ENCODE measurements at places on chromosomes 16 and 17.
A peak's percentile ranks its signal among the peaks of the same experiment; 100 is the strongest.

DNA sequence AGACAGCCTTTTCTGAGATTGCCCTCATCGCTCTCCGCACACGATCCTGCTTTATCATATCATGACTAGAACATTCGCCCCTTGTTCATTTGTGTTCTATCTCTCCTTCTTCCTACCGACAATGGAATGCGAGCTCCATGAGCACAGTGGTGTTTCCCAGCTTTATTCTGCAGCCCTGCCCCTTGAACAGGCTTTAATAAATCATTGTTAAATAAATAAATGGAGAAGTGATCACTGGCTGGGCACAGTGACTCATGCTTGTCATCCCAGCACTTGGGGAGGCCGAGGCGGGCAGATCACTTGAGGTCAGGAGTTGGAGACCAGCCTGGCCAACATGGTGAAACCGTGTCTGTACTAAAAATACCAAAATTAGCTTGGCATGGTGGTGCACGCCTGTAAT, 1063.3 kb upstream of the EEF2KMT start:
- no peaks in the 10 kb centered on the region for H3K4me1 ChIP-seq
- no peak overlapping the region for H3K27ac ChIP-seq
- no peak for DNase-seq
- no peaks in the 10 kb centered on the region for H3K27me3 ChIP-seq

DNA sequence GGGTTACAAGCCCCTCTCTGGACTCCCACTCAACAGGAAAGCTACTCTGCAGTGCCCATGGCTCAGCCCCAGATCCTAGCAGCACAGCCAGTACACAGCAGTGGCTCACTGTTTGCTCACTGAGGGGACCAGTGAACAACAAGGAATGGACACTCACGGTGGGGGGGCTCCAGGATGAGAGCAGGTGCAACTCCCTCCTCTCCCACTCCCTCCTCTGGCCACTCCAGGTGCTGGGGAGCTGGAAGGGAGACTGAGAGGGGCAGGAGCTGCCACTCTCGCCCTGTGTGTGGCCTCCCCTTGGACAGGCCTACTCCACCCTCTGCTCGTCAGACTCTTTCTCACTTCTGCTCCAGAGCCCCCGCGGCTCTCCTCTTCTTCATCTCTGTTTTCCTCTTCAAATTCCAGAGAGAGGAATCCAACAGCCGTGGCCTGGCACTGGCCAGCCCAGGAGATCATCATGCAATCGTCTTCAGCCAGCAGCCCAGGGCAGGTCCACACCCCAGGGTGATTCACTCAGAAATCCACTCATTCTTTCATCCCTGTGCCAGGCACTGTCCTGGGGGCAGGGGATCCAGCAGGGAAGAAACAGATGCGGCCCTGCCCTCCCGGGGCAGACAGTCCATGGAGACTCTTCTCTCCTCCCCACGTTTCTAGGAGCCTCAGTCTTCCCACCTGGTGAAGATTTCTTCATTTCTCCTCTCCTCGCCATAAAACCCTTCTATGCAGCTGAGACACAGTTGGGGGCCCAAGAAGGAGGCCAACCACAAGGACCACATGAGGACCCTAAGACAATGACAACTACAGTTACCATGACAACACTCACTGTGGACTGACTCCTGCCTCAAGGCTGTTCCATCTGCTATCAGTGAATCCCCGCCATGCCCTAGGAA, 30.7 kb downstream of the CFAP20 start:
- no peak overlapping the region for H3K4me3 ChIP-seq
- no peaks in the 10 kb centered on the region for H3K36me3 ChIP-seq
- no peak for DNase-seq
- no peaks in the 10 kb centered on the region for H3K27me3 ChIP-seq
- no peaks in the 10 kb centered on the region for H3K4me1 ChIP-seq

DNA sequence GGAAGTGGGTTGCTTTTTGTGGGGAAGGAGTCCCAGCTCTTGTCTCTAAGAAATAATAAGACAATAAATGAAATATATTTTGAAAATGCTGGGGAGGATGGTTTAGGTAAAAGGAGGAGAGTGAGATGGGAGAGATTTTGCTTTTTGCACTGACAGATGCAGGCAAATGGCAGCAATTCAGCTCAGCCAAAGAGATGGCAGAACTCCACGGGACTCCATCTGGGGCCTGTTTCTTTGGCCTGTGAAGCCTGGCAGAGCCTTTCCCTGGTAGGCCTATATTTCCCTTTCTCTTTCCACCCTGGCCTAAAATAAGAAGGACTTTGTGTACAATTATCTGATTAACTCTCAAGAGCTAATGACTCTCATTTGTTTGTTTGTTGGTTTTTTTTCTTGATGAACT, 1525.1 kb downstream of the CDH11 start:
- no peaks in the 10 kb centered on the region for H3K36me3 ChIP-seq
- no peaks in the 10 kb centered on the region for H3K4me1 ChIP-seq
- no peak for DNase-seq
- H3K27ac ChIP-seq = no peak overlapping the region
- H3K4me3 ChIP-seq = no peak overlapping the region

GRCh38 chr17:65559804-65560627, 1.4 kb downstream of the AXIN2 start:
- no peak for DNase-seq
- H3K27ac ChIP-seq = peak overlapping the region; percentile 92
- H3K36me3 ChIP-seq = no peaks in the 10 kb centered on the region
- H3K27me3 ChIP-seq = no peaks in the 10 kb centered on the region
- peaks cover 14% of the 10 kb centered on the region for H3K4me1 ChIP-seq

DNA sequence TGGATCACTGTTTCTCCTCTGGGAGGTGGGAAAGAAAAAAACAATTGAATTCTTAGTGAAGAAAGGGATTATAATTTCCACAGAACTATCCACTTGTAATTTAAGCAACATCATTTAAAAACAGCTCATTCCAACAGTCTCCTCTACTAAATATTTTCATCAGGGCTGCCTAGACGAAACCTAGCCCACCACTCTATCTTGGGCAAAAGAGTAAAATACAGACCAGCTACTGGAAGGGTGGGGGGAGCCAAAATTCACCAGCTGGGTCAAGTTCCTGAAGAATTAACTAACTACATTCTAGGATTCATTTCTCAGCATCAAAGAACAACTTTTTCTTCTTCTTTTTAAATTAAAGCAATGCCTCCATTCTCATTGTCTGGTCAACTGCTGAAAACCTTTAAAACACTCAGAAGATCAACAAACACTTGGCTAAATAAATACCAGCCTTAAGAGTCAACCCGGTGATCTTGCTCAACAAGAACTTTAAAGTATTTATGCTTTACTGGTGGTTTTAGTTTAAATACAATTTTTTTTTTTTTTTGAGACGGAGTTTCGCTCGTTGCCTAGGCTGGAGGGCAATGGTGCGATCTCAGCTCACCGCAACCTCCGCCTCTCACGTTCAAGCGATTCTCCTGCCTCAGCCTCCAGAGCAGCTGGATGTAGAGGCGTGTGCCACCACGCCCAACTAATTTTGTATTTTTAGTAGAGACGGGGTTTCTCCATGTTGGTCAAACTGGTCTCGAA, 25.2 kb downstream of the KANSL1 start:
- H3K4me3 ChIP-seq = no peak overlapping the region
- no peak for DNase-seq
- no peaks in the 10 kb centered on the region for H3K36me3 ChIP-seq
- no peaks in the 10 kb centered on the region for H3K27me3 ChIP-seq
- no peak overlapping the region for H3K27ac ChIP-seq

DNA sequence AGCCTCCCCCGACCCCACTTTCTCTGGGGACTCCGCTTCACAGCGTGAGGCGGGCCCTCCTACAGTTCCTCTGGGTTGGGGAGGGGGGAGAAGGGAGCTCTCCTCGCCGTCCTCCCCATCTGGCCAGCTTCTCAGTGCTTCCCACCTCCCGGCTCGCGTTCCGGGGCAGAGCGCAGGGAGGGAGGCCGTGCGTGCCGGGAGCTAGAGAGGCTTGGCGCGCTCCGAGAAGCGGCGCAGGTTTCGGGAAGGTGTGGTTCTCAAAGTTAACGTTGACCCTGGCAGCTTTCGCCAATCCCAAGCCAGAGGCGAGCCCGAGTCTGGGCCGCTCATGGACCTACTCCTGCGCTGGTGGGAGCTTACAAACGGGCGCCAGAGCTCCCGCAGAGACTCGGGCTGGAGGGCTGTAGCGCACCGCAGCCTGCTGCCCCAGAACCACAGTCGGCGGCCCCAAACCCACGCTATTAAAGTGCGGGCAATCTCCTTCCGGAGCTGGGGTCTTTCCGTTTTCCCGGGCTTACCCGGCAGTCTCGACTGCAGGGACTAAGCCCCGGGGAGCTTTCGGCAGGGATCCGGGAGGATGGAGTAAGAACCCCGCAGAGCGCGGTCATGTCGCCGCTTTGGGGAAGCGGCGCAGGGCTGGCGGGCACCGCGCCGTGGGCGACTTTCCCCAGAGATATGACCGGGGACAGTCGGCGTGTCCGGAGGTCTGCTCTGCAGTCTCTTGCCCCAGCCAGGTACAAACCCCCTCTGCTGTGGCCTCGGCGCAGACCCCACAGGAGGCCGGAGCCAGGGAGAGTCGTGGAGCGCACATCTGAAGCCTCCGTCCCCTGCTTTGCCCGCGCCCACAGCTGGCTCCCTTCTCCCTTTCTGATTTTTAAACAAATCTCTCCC, 787 bp downstream of the CDH11 start:
- DNase-seq = no peak
- no peaks in the 10 kb centered on the region for H3K27me3 ChIP-seq
- no peaks in the 10 kb centered on the region for H3K4me1 ChIP-seq
- no peaks in the 10 kb centered on the region for H3K36me3 ChIP-seq

- H3K27me3 ChIP-seq = no peaks in the 10 kb centered on the region
- H3K4me1 ChIP-seq = peaks cover 7% of the 10 kb centered on the region
- peaks cover 39% of the 10 kb centered on the region for H3K36me3 ChIP-seq
- no peak overlapping the region for H3K4me3 ChIP-seq
Measured at GRCh38 chr17:10713318-10713717, 15.9 kb downstream of the ADPRM start.

GRCh38 chr17:57691939-57692338, 53.2 kb downstream of the CCDC182 start:
- no peaks in the 10 kb centered on the region for H3K4me1 ChIP-seq
- no peak overlapping the region for H3K27ac ChIP-seq
- no peak for DNase-seq
- no peaks in the 10 kb centered on the region for H3K36me3 ChIP-seq

GRCh38 chr16:23952128-23952970, 116.6 kb downstream of the PRKCB start:
- H3K27ac ChIP-seq = no peak overlapping the region
- H3K36me3 ChIP-seq = no peaks in the 10 kb centered on the region
- H3K27me3 ChIP-seq = no peaks in the 10 kb centered on the region
- DNase-seq = no peak

DNA sequence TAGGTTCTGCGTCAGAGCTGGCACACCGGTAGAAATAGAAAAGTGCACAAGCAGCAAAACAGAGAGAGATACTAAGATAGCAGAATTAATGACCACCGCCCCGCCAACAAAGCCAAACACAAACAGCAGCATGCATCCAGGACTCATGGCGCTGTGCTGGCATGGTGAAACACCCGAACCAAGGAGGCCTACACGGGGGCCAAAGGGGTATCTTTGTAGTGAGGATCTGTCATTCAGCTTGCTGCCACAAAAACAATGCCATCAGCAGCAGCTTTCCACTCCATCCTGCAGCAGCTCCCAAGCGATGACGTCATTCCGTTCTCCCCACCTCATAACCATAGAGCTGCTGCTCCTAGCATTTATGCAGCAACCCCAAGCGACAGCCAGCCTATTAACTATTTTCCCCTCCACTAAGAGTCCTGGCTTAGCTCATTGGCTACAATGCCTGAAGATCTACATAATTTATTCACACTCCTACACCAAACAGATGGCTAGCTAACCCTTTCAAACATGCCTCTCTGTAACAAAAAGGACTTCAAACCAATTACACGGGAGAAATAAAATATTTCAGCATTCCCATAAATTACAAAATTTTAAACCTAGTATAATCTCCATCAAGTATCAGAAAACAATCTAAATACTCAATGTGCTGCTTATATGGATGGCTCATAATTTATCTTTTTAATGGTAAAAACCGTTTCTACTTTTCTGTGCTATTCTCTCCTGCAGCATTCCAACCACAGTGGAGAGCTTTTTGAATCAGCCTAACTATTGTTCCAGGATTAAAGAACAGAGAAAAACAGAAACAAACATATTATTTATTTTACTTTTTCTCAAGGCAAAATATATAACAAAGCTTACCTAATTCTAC, 73.9 kb downstream of the SPAG9 start:
- no peak overlapping the region for H3K27ac ChIP-seq
- no peaks in the 10 kb centered on the region for H3K36me3 ChIP-seq
- no peak overlapping the region for H3K4me3 ChIP-seq
- H3K27me3 ChIP-seq = no peaks in the 10 kb centered on the region

DNA sequence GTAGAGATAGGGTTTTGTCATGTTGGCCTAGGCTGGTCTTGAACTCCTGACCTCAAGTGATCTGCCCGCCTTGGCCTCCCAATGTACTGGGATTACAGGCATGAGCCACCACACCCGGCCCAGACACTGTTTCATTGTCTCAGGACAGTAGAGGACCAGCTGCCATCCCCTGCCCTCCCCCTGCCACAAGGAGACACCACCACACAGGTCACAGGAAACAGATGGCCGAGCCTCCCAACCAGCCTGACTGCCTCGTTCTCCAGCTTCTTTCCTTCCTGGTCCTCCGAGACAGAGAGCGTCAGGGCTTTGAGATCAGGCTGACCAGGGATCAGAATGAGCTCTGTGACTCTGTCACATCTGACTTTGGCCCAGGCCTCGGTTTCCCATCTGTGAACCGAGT, 20.8 kb upstream of the RNPS1 start:
- no peak overlapping the region for H3K4me3 ChIP-seq
- no peak for DNase-seq
- no peaks in the 10 kb centered on the region for H3K27me3 ChIP-seq

DNA sequence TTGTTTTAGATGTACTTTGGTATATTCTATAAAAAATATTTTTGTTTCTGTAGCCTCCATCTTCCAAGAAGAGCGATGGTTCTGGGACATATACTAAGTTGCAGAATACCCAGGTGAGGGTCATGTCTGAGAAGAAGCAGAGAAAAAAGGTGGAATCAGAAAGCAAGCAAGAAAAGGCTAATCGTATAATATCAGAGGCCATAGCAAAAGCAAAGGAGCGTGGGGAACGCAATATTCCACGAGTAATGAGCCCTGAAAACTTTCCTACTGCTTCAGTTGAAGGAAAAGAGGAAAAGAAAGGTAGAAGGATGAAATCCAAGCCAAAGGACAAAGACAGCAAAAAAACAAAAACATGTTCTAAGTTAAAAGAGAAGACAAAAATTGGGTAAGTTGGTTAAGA, 154.6 kb downstream of the CHD9 start:
- peak overlapping the region; percentile 25 for H3K4me3 ChIP-seq
- H3K36me3 ChIP-seq = no peaks in the 10 kb centered on the region
- no peaks in the 10 kb centered on the region for H3K4me1 ChIP-seq
- no peak overlapping the region for H3K27ac ChIP-seq
- DNase-seq = no peak
- no peaks in the 10 kb centered on the region for H3K27me3 ChIP-seq

Data from right lobe of liver (tissue), 6 donors.